Endodermal cell (in vitro differentiated cells): ENCODE measurements at places on chromosomes 16 and 17. TPM values are rescaled to one million over a fixed set of nuclear protein-coding genes. Genes with fewer than 3 reads are reported as not detected.

DNA sequence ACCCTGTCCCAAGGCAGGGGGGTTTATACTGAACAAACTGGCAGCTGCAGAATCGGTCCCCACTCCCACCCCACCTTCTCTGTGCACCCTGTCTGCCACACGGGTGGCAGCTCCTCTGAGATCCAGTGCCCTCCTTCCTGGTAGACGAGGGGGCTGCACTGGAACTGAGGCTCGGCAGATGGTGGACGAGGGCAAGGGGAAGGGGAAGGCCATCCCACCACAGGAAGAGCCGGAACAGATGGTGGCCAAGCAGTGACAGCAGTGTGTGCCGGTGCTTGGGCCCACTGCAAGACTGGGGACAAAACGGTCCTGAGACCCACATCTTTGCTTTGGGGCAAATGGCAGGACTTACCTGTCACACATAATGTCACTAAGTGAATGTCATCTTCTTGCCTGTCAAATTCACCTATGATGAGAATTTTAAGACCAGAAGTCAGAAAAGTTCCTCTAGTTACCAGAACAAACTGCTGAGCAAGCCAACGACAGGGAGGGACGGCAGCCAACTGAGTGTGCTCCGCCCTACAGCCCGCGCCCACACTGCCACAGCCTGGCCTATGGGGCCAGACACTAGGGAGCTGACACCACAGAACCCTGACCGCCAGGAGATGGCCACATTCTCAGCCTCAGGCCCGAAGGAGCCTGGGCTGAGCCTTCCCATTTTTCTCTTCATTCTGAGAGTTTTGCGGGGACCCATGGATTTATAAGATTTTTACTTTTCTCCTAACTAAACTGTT lies 14.4 kb downstream of the NTAN1 start:
- DNase-seq, result peak; percentile 76

DNA sequence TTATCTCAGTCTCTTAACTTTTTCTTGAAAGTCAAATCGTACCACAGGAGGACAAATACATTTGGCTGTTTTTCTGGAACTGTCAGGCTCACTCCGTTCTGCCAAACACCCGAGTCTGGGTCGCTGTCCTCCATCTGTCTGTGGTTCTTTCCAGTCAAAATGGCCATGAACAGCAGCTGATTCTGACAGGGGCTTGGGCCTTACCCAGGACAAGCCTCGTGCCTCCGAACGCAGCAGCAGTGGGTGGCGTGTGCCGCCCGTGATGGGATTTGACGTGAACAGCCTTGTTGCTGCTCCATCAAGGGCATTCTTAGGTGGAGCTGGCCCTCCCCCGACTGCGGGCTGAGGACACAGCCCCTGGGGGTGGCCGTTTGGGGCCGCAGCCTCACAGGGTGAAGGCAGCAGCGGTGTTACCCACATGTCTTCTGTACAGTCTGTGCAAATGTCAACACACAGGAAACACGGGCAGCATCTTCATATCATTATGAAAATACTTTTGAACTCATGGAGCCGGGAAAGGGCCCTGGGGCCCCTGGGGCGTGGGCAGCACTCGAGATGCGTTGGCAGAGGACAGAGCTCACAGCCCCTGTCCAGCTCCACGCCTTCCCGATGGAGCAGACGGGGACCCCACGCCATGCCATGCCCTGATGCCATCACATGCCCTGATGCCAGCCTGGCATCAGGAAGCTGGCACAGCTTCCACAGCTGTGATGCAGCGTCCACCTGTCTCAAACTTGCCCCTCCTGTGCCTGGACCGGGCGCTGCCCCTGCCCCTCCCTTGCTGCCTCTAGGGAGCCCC lies 8.6 kb upstream of the ACSF3 start:
- DNase-seq, result no peak

- DNase-seq, result peak; percentile 77
Measured at GRCh38 chr17:78197147-78197832, 10.1 kb downstream of the AFMID start.

DNA sequence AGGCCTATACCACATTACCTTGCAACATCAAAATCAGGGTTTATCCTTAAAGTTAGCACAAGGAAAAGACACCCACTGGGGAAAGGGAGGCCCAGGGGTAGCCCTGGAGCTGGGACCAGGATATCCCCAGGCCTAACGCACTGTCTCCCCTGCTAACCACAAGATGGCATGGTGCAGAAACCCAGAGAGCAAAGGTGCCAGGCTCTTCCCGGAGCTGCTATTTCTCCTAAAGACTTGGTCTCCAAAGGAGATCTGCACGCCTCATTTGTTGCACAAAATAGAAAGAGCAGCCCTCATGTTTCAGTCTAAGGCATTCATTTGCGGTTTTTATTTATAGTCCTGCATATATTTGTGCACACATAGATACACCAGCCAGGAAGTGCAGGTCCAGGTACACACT lies 408.6 kb downstream of the SOX9 start:
- DNase-seq, result no peak

DNA sequence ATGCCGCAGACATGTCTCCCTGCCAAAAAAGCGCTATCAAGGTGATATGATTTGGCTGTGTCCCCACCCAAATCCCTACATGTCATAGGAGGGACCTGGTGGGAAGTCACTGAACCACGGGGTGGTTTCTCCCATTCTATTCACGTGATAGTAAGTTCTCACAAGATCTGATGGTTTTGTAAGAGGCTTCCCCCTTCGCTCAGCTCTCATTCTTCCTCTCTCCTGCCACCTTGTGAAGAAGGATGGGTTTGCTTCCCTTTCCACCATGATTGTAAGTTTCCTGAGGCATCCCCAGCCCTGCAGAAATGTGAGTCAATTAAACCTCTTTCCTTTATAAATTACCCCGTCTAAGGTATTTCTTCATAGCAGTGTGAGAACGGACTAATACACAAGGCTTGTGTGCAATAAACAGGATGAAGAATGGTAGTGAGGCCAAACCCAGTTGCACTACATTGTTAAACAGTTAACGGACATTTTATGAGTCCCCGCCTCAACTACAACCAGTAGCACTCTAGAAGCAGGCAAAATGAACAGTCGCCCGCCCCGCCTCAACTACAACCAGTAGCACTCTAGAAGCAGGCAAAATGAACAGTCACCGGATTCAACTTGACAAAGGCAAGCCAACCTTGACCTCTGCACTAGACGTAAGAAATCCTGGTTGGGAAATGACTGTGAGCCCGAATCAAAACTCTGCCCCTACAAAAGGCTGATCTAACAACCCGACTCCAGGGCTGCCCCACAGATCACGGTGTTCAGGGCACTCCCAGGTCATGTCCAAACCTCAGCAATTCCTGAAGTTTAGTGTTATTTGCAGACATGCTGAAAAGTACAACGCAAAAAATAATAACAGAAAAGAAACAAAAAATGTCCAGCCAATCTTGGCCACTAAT lies 26.3 kb downstream of the VPS53 start:
- DNase-seq, result peak; percentile 73

The SLC16A6 gene
- total RNA-seq, result 0.07 and 0.18 TPM in 2 replicates

GRCh38 chr16:72936408-72936807 lies 111.5 kb downstream of the ZFHX3 start:
- no peak for DNase-seq

The TBC1D3E gene
- total RNA-seq, result not detected in 2 replicates

- no peak for DNase-seq
Measured at GRCh38 chr16:84223456-84223855, 16.4 kb downstream of the KCNG4 start.

DNA sequence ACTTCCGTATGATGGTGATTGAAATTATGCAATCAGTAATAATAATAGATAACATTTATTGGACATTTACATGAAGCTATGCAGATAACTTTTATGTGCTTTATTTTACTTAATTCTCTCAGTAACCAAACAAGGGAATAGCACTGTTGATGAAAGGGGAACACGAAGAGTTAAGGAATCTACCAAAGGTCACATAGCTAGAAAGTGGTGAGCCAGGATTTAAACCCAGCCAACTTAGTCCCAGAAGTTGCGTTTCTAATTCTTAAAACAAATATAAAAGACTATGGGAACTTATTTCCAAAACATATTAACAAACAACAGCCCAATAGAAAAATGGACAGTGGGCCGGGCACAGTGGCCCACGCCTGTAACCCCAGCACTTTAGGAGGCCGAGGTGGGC lies 9.7 kb downstream of the SPNS3 start:
- no peak for DNase-seq

DNA sequence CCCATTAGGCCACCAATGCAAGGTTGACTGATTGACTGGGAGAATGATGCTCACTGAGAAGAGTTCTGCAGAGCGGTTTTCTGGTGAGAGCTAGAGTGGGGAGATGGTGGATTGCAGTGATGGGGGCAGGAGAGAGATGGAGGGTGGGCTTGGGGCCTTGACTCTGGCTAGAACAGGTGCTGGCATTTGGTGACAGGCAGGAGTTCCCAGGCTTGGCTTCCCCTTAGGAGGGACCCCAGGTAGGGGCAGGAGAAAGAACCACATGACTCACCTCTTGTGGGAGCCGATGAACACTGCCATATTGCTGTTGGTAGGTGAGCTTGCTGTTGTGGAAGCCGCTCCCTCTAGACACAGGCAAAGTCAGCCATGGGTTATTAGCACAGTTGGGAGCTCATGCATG lies 8.0 kb downstream of the CD300LB start:
- no peak for DNase-seq

- no peak for DNase-seq
Measured at GRCh38 chr17:65013613-65014391, 42.7 kb downstream of the GNA13 start.

DNA sequence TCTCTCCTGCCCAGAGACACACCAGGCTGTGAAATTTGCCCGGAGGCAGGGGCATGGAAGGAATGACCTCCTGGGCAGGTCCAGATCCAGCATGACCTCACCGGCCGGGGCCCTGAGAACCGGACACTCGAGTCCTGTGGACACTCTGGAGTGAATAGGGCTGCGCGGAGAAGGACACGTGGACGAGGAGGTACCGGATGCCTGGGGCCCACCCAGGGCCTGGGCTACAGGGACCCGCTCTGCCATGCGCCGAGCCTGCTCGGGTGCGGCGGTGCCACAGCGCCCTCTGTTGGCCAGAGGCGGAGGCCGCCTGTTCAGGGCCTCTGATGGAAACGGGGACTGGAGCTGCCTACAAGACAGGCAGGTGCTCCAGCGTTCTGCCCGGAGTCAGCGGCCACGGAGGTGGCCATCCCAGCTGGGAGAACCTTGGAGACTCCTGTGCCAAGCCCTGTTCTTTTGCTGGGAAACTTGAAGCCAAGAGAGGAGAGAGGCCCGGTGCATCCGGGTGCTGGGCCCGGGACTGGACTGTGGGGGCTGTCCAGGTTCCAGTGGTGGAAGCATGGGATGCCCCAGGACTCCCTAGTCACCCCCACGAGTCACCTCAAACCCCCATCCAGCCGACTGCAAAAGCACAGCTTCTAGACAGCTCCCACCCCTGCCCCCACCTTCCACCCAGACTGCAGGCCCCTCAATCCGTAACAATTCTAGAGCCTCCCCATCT lies 19.3 kb upstream of the NXPH3 start:
- DNase-seq, result peak; percentile 99

GRCh38 chr16:57061084-57061905 lies 31.1 kb upstream of the CPNE2 start:
- DNase-seq, result no peak

DNA sequence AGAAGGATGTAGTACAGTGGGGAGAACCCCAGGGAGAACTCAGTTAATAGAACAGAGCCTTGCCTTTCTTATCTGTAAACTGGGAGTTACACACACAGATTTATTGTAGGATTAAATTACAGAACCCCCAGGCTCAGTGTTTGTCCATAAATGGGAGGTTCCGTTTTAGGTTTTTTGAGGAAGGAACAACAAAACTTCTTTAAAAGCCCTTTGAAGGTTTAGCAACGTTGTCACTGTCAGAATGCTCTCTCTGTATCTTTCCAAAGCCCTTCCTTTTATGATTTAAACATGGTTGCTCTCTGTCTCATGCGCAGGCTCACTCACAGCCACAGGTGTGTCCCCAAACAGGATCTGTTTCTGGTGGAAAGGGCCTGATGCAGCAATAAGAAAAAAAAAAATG lies 9.4 kb upstream of the GNA13 start:
- no peak for DNase-seq

The HOXB9 gene
- not detected in 2 replicates for total RNA-seq

DNA sequence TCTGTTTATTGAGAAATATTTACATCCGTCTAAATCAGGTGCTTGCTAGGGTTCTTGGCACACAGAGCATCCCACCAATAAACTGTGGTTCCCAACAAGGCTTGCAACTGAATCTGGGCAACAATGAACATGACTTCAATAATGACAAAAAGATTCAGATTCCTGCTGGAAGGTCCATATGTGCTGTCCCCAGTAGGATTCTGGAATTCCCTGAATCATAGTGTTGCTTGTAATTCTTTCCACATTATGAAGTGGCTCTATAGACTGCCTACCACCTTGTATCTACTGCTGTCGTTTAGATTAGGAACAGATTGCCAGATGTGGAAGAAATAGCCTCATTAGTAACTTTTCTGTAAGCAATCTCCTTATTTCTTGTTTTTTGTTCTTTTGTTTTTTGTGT lies 265.9 kb downstream of the WWOX start:
- DNase-seq, result no peak

DNA sequence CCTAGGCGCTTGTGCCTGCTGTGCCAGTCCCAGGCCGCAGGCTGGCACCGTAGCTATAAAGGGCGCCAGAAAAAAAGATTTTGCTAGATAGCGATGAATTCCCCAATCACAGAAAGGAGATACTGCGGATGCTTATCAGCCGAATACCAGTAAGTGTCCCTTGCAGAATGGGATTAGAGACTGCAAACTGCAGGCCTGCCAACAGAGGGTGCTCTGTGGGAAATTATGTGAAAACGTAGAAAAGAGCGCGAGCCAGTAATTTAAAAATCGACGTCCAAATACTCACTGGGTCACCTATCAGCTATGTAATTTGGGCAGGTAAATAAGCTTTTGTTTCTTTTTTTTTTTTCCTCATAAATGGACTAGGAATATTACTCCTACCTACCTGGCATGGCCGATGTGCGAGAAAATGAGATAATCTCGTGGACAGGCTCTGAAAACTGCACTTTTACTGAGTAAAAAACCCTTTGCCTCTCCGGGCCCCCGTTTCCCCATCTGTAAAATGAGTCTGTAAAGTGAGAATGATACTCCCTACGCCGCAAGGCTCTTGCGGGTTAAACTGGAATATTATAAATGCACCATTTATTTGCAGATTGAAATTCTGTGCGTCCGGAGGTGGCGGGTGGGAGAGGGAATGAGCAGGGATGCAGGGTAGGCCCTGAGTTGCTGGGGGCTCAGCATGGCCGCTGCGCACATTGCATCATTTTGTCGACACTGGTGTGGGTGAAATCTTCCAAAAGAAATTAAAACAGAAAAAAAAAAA lies 1.2 kb upstream of the COG1 start:
- peak; percentile 95 for DNase-seq

GRCh38 chr17:68295086-68295485 lies 3.8 kb downstream of the ARSG start:
- DNase-seq, result no peak

DNA sequence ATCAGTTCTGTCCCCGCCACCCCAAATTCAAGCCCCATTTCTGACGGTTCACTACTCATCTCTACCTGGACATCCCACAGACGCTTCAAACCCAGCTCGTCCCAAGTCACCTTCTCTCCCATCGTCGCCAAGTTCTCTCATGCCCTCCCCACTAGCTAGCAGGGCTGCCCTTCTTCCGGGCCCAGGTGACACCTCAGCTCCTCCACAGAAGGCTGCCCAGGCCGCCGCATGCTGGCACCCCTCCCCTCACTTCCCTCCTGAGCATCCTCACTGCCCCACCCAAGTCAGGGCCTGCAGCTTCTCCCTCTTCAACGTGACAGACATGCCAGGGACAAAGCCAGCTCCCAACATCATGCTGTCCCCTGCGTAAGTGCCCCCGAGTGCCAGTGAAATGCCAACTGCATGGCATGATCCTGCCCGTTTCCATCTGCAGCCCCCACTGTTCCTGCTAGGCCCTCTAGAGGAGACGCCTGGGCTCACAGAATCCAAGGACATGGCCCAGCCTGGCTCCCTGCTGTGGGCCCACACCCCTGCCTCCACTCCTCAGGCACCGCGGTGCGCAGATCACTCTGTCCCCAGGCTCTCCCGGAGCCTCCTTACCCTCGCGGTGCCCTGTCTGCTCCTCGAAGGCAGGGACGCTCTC lies 5.9 kb downstream of the CYB561 start:
- peak; percentile 78 for DNase-seq
